ENCODE measurements at places on chromosomes 16 and 17.

DNA sequence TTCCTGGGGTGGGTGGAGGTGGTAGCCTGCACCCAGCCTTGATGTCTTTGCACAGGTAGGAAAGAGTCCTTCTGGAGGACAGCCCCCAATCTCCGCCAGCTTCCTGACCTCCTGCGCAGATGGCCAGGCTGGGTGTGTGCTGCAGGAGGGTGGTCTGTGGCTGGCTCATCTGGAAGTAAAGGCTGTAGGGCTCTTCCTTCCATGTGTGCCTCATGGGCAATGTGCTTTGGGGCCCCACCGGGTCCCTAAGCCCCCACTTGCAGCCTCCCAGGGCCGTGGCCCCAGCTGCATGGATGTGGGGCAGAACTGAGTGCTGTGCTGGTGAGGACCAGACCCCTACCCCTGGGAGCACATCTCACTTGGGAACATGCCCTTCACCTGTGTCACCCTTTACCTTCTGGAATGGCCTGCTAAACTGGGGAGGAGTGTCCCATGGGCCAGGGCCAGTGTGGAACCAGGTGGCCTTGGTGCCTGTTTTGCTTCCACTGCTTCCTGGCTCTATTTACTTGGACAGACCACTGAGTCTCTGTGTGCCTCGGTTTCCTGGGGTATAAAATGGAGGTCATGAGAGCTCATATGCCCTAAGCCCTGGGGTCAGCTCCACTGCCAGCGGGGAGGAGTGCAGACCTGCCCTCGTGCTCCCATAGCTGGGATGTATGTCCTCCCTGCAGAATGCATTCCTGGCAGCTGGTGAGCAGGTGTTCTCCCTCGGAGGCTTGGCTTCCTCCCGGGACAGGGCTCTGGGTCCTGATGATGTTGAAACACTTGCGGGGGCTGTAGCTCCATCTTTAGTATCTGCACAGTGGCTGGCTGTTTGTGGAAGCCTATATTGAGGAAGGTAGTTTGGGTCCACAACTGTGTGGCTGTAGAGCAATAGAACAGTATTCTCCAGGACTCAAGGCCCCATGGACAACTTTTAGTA lies 18.0 kb downstream of the MPRIP start:
- no peak for DNase-seq

DNA sequence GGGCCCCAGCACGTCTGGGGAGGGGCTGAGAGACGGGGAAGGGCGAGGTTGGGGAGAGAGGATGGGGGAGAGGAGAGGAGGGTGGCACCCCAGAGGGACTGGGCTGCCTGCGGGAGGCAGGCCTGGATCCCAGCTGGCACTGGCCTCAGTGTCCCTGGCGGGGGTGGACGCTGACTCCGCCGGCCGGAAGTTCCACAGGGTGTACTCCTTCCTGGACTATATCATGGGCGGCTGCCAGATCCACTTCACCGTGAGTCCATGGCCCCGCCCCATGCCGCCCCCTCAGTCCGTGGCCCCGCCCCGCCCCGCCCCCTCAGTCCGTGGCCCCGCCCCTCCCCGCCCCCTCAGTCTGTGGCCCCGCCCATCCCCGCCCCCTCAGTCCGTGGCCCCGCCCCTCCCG lies 11.3 kb downstream of the CPNE7 start:
- no peak for DNase-seq

- DNase-seq: no peak
Measured at GRCh38 chr17:55990332-55991006, 162.8 kb upstream of the ANKFN1 start.

GRCh38 chr17:51707216-51707615 lies 446.9 kb downstream of the UTP18 start:
- DNase-seq: no peak

- no peak for DNase-seq
Measured at GRCh38 chr17:61317779-61318178, 81.9 kb upstream of the TBX2 start.

DNA sequence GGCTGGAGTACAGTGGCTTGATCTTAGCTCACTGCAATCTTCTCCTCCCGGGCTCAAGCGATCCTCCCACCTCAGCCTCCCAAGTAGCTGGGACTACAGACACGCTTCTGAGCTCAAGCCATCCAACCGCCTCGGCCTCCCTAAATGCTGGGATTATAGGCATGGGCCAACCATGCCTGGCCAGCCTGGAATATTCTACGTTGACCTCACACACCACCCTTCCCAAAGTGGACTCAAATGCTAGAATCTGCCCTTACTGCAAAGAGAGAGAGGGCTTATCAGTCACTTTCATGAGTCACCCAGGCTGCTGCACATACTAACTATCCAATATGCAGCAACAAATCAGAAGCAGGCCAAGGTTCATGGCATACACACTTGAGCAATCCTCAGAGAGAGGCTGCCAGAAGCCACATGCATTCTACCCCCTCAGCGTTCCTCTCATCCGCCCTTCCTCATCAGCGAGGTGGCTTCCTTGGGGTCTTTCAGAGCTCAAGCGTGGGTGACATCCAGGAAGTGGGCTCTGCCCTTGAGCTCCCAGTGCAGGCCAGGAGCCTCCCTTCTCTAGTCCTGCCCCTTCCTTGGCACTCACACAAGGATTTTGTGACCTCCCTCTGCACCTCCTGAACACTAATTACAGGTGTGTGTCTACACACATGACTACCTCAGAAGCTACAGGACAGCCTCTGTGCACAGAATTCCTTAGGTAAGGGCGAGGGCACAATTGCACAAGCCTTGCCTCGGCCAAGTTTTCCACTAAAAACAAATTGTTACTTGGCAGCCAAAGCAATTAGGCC lies 24.8 kb upstream of the SIAH1 start:
- no peak for DNase-seq

- no peak for DNase-seq
Measured at GRCh38 chr17:80869481-80870145, 122.0 kb upstream of the CHMP6 start.

GRCh38 chr16:50458667-50459495 lies 89.3 kb upstream of the NKD1 start:
- DNase-seq: no peak

GRCh38 chr17:4635823-4636375 lies 5.6 kb downstream of the ALOX15 start:
- DNase-seq: no peak

Measured in NCI-H1694 treated with DMSO at 0.1 percent for 48 hours (cell line).